Breast epithelium (tissue), 4 donors: ENCODE measurements at places on chromosomes 2 and 18.

DNA sequence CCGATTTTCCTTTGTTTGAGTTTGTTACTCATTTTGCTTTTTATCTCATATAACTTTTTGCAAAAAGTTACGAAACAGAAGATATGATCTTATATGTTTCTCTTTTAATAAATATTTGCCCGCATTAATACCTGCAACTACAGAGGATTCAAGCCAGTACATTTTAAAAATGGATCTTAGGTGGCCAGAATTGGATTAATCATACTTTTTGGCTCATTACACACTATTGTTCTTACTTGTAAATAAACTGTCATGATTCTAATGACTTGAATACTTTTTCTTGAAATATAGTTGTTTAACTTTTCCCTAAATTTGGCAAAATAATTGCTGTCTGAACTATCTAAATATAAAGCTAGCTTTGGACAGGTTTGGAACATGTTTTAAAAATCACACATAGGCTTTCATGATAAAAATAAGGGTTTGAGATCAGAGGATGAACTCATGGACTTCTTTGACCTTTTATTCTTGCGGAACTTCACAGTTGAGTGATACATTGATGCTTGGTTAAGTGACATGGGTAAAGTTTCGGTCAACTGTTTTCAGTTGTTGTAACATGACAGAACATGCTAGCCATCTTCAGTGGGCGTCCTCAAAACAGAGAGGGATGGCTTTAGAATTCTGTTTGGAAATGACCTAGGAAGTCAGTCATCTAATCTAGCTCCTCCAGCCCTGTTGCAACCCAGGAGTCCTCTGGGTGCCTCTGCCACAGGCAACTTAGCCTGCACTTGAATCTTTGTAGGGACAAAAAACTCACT lies 44.5 kb downstream of the LTBP1 start:
- no peak for DNase-seq

DNA sequence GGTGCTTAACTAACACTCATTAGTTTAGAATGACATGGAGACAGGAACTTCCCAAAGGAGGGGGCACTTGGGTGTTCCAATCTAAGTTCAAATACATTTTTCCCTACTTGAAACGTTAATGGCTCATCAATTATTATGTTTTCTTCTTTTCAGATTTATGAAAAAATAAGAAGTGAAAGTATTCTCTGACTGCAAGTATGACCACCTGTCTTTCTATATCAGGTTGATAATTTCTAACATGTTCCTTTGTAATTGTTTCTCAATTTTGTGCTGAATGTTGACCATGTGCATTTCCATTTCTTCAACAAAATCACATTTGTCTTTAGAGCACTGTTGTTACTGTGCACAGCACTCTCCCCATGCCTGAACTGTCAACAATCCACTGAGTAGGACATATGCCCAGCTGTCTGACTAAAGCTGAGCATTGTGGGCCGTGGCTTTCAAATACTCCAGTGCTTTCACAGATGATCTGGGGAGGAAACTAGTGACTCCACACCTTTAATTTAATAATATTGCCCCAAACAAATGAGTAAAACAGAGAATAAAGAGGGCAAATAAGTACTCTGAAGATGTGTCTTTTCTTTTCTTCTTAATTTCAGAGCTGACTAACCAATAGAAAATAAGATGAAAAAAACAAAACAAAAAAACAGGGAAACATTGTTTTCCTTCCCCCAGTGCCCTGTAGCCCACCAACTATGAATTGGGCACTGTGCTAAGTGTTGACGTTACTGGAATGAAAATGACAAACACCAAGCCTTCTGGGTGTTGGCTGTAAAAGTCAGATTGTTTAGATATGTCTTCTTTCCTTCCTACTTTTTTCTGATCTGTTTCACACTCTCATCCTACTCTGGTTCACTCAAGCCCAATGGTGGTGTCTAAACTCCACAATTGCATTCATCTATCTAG lies 16.0 kb downstream of the LANCL1 start:
- DNase-seq, result no peak

DNA sequence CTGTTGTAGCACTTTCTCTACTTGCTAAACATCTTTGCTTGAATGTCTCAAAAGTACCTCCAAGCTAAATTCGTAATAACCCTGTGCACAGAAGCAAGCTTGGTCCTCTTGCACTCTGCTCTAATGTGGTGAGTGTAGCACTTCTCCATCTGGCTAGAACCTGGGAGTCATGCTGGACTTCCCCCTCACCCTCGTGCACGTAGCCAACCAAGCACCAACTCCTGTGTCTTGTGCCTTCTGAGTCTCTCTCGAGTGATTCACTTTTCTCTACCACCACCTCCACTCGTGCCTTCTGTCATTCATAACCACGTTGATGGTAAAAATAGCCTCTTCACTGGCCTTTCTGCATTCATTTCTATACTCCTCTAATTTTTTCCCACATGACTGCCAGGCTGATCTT lies 91.9 kb upstream of the KCNE4 start:
- DNase-seq, result no peak

DNA sequence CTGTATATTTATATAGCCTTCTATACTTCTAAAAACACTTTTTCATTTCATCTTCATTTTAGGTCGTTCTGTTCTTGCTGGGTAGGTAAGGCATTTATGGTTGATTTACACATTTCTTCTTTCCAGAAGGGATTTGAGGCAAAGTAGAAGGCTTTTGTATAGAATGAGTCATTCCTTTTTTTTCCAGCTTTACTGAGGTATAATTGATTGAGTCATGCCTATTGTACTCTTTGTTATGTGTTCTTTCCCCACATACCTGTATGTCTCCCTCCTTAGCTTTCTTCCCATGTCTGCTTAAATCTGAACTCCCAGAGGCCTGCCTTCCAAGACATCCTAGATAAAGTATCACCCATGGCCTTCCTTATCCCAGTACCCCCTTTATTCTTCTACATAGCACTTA lies 4.8 kb upstream of the CDC42EP3 start:
- DNase-seq, result no peak

GRCh38 chr2:37771600-37772088 lies 100.2 kb upstream of the CDC42EP3 start:
- no peak for DNase-seq

DNA sequence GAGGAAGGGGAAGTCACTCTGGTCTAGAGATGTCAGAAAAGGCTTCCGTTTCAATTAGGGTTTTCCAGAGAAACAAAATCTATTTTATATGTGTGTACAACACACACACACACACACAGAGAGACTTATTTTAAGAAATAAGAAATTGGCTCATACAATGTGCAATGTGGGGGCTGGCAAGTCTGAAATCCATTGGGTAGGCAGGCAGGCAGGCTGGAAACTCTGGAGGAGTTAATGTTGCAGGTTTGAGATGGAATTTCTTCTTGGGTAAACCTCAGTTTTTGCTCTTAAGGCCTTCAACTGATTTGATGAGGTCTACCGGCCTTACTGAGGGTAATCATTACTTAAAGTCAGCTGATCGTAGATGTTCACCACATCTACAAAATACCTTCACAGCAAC lies 62.6 kb downstream of the MDH1 start:
- no peak for DNase-seq

DNA sequence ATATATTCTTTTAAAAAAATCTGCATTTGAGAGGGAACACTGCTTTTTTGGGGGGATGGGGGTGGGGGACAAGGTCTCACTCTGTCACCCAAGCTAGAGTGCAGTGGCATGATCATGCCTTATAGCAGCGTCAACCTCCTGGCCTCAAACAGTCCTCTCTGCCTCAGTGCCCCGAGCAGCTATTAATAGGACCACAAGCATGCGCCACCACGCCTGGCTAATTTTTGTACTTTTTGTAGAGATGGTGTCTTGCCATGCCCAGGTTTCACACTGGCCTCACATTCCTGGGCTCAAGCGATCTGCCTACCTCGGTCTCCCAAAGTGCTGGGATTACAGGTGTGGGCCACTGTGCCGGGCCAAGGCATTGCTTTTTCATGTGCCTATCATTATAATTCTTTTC lies 154.2 kb downstream of the ATAD2B start:
- DNase-seq, result no peak

GRCh38 chr2:228589115-228589514 lies 407.6 kb upstream of the SPHKAP start:
- DNase-seq, result no peak

- peak; percentile 40 for DNase-seq
These were observed 46.3 kb upstream of the SEMA4C start for GRCh38 chr2:96916156-96916630.

DNA sequence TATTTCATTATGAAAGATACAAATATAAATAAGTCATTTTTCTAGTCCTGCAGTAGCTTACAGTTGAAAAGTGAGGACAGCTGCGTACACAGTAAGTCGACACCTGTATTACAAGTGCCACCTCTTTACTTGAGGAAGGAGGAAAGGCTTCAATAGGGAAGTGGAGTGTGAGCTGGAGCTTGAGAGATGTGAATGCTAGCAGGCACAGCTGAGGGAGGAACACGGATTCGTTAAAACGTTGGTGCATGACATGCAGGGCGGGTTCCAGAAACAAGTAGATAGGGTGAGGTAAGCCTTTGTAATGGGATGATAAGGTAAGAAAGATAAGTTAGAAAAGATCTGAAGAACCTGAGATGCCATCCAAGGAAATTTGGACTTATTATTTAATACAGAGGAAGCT lies 98.1 kb upstream of the CSRNP3 start:
- DNase-seq, result no peak

DNA sequence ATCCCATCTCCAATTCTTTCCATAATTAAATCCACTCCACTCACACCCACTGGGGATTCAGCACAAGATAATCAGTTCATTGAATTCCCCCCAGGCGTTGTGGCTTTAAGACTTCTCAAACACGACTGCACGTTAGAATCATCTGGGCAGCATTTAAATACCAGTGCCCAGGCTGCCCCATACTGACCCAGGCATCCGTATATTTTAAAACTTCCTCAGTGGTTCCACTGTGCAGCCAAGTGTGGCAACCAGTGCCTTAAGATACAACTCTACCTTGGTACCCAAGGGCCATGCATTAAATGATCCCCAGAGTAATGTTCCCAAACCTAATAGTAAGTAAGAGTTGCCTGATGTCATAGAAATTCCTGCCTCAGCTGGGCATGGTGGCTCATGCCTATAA lies 54.3 kb upstream of the BZW1 start:
- no peak for DNase-seq

DNA sequence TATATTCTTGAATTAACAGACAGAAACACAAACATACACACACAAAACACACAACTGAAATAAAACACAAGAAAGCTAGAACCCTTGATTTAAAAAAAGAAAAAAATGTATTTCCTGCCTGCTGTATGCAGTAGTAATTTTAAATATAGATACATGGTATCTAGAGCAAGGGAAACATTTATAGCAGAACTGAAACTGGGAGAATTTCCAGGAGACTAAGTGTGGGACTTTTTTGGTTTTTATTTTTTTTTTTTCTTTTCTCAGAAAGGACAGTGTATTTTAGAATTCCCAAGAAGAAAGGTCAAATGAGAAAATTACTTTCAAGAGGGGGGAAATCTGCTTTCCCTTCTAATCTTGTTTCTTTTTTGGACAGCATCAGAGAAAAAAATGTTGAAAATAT lies 558.9 kb upstream of the PKDCC start:
- DNase-seq, result no peak
